ENCODE measurements at places on chromosomes 3 and 15.

- DNase-seq, result no peak
Observed at GRCh38 chr3:4573153-4573552, 80.0 kb downstream of the ITPR1 start.

GRCh38 chr3:153789380-153789779 is 331.8 kb upstream of the ARHGEF26 start:
- DNase-seq, result no peak

DNA sequence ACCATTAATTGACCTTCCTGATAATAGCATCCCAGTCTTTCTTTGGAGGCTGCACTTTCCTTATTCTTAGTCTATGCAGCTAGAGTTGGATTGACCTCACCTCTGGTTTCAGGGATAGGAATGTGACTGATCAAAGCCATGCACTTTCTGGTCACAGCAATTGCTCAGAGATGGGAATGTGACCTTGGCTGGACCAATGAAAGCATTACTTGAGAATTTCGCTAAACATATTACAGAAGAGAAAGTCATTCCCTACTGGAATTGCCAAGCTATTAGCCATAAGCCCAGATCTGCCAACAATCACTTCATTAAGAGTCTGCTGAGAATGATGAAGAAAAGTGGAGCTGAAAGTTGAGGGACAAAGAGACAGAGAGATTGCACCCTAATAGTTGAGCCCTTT is 32.7 kb downstream of the RTP1 start:
- DNase-seq, result no peak

DNA sequence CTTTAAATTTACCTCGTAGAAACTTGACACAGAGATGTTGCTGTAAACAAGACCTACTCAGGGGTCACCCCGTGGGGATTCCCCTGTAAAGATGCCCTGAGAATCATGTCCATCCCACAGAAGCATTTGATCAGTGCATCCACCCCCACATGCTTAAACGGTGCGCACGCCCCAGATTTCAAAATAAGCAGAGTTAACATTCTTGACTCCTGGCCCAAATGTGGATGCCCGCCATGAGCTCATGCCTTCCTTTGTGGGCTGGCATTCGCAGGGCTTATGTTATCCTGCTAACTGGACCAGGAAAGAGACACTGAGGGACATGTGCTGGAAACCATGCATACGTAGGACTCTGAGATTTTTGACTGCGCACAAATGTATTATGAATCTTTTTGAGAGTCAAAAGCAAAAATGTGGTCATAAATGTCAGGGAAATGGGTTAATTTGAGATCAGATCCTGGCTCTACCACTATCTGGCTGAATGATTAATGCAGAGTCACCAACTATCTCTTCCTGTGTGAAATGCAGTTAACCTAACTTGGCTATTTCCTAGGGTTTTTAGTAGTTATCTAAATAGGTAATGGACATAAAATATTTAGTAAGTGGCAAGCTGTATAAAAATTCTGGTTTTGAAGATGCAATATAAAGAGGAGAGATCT is 9.1 kb upstream of the TP63 start:
- no peak for DNase-seq

GRCh38 chr3:81308306-81308705 is 453.1 kb downstream of the GBE1 start:
- DNase-seq, result no peak

GRCh38 chr15:80121546-80121945 is 31.3 kb upstream of the FAH start:
- DNase-seq, result no peak
